ENCODE measurements at places on chromosomes 3 and 15. TPM values are rescaled to one million over a fixed set of nuclear protein-coding genes. Genes with fewer than 3 reads are reported as not detected.
A peak's percentile ranks its signal among the peaks of the same experiment; 100 is the strongest.

- H3K4me3 ChIP-seq, result no peak overlapping the region
- H3K27ac ChIP-seq, result no peak overlapping the region
- no peaks in the 10 kb centered on the region for H3K27me3 ChIP-seq
- peaks cover 12% of the 10 kb centered on the region for H3K4me1 ChIP-seq
- DNase-seq, result no peak
Observed at GRCh38 chr3:59483191-59483590, 433.4 kb upstream of the CFAP20DC start.

GRCh38 chr15:48592221-48592731 lies 53.2 kb downstream of the FBN1 start:
- DNase-seq, result no peak
- H3K36me3 ChIP-seq, result no peaks in the 10 kb centered on the region
- H3K27ac ChIP-seq, result no peak overlapping the region
- no peaks in the 10 kb centered on the region for H3K4me1 ChIP-seq
- no peaks in the 10 kb centered on the region for H3K27me3 ChIP-seq

- H3K4me1 ChIP-seq, result no peaks in the 10 kb centered on the region
- no peak overlapping the region for H3K4me3 ChIP-seq
Observed at GRCh38 chr3:144127014-144127413, 155.4 kb downstream of the DIPK2A start.

DNA sequence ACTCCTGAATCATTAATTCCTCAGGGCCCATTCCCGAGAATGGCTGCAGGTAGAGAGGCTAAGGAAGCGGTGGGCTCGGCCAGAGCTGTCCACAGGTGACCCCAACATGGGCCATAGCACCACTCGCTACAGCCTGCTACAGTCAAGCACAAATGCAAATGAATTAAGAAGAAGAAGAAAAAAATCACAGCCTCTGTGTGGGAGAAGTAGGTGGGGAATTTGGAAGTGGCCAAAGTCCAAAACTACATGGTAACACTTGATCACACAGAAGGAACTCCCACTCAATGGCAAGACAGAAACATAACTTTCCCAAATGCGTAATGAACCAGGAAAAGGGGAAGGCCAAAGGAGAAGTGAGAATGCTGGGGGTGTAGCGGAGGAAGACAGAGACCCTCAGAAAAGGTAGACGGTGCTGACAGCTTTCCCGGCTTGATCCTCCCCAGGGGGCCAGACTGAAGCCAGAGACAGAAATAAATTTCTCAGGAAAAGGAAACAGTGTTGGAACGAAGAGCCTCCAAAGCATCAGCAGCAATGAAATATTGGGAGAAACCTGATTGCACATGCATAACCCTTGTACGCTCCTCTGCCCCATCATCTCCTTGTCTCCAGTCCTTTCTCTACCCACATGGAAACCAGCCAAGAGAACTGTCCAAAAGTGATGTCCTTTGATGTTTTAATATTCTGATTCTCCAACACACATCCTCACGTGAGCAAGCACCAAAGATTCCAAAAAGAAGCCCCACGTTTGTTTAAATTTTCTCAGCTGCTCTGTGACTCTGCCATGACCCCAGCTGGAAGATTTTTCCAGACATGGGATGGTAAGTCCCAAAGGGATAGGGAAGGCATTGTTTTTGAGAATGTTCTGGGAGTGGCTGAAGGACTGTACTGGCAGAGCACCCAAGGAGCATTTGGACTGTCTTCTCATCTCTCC lies 107.6 kb downstream of the OXNAD1 start:
- H3K27ac ChIP-seq, result no peak overlapping the region
- peaks cover 37% of the 10 kb centered on the region for H3K4me1 ChIP-seq
- H3K4me3 ChIP-seq, result no peak overlapping the region

DNA sequence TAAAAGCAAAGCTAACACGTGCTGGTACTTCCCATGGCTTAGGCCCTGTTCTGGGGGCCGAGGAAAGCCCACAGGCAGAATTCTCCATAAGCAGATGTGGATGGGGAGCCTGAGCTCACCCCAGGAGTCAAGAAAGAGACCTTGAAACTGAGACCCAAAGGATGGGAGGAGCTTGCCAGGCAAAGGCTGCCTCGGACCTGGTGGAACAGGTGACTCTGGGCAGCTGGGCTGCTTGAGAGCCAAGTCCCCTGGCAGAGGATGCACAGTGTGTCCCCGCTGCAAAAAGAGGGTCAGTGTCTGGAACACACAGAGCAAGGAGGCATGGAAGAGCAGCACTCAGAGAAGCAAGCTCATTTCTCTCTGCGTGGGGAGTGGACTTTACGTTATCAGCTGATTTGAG lies 528.7 kb downstream of the GABRG3 start:
- H3K4me3 ChIP-seq, result no peak overlapping the region
- H3K36me3 ChIP-seq, result no peaks in the 10 kb centered on the region
- no peaks in the 10 kb centered on the region for H3K27me3 ChIP-seq
- H3K27ac ChIP-seq, result no peak overlapping the region
- H3K4me1 ChIP-seq, result no peaks in the 10 kb centered on the region
- no peak for DNase-seq

GRCh38 chr15:92510163-92510882 lies 116.6 kb downstream of the ST8SIA2 start:
- no peaks in the 10 kb centered on the region for H3K36me3 ChIP-seq
- no peak overlapping the region for H3K27ac ChIP-seq
- DNase-seq, result no peak
- no peaks in the 10 kb centered on the region for H3K27me3 ChIP-seq
- no peaks in the 10 kb centered on the region for H3K4me1 ChIP-seq
- no peak overlapping the region for H3K4me3 ChIP-seq

DNA sequence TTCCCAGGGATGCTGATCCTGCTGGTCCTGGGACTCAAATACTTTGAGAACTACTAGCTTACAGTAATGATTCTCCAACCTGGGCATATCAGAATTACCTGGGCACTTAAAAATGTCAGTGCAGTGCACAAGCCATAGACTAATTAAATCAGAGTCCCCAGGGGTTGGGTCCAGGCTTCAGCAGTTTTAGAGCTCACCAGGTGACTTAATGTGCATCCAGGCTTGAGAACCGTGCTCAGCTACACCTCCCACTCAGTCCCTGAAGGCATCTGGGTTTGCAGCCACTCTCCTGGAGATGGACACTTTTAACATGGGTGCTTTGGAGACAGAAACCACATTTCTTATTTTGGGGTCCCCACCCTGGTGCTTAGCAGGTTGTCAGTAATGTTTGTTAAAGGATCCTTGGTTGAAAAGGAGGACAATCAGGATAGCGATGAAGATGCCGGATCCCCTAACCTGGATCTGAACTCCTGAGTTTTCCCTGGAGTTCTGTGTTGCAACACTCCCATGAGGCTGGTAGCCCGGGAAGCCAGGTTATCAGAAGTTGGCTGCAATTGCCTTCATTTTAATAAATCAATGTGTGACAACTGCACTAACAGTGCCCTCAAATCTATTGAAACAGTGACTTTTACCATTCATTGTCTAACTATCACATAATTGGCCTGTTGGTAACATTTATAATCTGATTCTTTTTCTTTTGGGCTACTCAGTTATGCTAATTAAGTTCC lies 48.1 kb downstream of the BFSP2 start:
- no peaks in the 10 kb centered on the region for H3K36me3 ChIP-seq
- H3K27ac ChIP-seq, result no peak overlapping the region

- no peak for DNase-seq
- H3K4me3 ChIP-seq, result peak overlapping the region; percentile 81
- H3K36me3 ChIP-seq, result no peaks in the 10 kb centered on the region
- no peaks in the 10 kb centered on the region for H3K27me3 ChIP-seq
- peak overlapping the region; percentile 82 for H3K27ac ChIP-seq
- H3K4me1 ChIP-seq, result peaks cover 19% of the 10 kb centered on the region
Observed at GRCh38 chr15:90716317-90716975, 700 bp upstream of the BLM start.

DNA sequence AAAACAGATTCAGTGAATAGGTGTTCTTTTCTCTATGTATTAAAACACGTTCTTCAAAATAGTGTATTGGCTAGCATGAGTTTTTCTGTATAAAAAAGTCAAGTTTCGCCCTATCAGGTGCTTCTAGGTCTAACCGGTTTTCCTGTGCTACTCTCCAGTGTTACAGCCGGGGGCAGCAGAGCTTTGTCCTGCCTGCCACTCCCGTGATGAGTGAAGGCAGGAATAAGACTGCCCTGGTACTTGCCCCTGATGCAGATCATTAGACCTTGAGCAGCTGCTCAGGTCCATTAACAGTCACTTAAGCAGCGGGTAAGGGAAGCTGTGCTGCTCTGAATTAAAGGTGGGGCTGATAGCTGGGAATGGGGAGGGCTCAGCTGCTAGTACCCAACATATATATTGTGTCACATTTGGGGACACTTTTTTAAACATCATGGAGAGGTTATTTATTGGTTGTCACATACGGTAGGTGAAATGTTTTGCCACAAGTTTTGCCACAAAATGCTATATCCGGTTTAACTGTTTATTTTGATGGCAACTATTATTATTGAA lies 1.3 kb upstream of the UNC13C start:
- no peak overlapping the region for H3K27ac ChIP-seq
- no peaks in the 10 kb centered on the region for H3K27me3 ChIP-seq
- no peak overlapping the region for H3K4me3 ChIP-seq
- DNase-seq, result no peak
- H3K4me1 ChIP-seq, result no peaks in the 10 kb centered on the region

DNA sequence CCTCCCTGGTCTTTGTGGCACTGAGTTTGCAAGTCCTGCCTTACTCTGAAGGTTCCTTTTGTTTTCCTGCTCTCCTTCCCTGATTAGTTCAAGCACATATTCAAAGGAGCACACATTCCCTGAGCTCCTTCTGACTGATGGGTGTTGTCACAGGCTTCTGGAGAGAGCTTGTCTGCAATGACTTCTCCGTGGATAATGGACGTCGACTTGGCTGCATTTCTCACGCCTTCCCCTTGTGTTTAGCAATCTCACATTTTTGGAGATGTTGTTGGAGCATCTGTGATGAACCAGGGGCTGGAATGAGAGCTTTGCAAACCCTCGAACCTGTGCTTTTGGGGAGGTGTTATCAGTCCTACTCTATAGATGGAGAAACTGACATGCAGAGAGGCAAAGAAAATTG lies 375.4 kb upstream of the PROK2 start:
- no peak overlapping the region for H3K4me3 ChIP-seq
- no peaks in the 10 kb centered on the region for H3K36me3 ChIP-seq
- no peak for DNase-seq
- no peaks in the 10 kb centered on the region for H3K27me3 ChIP-seq
- no peak overlapping the region for H3K27ac ChIP-seq

DNA sequence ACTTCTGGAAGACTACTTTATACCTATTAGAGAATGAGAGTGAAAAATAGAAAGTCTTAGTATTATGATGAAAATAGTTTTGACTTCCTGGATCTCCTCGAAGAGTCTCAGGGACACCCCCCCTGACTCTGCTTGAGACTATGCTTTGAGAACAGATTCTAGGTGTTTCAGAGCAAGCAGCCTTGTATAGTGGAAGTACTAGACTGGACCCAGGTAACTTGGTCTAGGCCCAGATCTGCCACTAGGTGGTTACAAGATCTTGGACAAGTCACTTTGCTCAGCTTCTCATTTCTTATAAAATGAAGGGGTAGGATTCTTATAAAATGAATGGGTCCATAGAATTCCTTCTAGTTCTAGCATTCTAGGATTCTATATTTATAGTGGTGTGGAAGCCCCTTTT lies 9.1 kb downstream of the ABHD5 start:
- no peak for DNase-seq
- no peak overlapping the region for H3K27ac ChIP-seq
- H3K27me3 ChIP-seq, result no peaks in the 10 kb centered on the region
- H3K4me3 ChIP-seq, result no peak overlapping the region

DNA sequence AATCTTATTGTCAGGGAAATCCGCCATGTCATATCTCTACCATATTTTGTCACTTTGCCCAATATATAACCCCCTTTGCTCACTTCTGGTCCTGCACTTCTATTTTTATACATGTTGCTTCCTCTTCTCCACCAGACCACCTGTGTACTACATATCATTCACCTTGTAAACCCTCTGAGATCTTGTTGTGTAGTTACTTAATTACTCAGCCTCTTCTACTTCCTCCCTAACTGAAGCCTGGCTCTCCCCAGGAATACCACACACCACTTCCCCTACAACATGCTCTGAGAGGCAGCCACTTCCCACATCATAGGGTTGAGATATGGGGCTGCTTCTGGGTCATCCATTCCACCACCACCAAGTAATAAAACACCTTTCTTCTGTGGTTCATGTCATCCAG lies 10.0 kb downstream of the HEXA start:
- no peak overlapping the region for H3K27ac ChIP-seq
- peaks cover 27% of the 10 kb centered on the region for H3K4me1 ChIP-seq
- peak; percentile 54 for DNase-seq
- peaks cover 7% of the 10 kb centered on the region for H3K36me3 ChIP-seq
- no peak overlapping the region for H3K4me3 ChIP-seq

DNA sequence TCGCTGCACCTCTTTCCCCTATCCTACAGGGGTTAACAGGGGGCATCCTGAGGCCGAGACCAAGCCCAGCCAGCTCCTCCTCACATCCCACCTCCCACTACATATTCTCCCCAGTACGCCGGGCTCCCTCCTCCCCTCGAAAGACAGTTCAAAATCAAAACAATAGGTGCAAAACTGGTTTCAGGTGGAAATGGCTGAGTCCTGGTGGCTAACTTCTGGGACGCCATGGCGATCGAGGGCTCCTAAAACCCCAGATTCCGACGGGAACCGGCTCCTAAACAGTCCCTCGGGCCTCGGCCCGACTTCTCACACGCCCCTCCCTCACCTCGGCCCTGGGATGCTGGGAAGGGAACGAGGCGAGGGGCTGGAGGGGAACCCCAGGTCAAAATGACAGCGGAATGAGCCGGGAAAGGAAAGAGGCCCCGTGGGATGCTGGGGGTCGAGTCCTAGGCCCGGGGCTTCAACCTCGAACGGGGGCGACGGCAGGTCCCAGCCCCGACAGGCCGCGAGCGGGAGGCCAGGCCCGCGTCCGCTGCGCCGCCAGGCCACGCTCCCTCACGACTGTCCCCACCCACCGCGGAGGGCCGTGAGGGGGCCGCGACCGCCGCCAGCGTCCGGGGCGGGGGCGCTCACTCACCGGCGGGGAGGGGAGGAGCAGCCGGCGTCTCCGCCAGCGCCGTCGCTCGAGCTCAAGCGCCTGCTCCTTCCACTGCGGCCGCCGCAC lies 492 bp downstream of the TMCC1 start:
- no peaks in the 10 kb centered on the region for H3K36me3 ChIP-seq
- H3K27me3 ChIP-seq, result no peaks in the 10 kb centered on the region
- peak overlapping the region; percentile 82 for H3K27ac ChIP-seq

DNA sequence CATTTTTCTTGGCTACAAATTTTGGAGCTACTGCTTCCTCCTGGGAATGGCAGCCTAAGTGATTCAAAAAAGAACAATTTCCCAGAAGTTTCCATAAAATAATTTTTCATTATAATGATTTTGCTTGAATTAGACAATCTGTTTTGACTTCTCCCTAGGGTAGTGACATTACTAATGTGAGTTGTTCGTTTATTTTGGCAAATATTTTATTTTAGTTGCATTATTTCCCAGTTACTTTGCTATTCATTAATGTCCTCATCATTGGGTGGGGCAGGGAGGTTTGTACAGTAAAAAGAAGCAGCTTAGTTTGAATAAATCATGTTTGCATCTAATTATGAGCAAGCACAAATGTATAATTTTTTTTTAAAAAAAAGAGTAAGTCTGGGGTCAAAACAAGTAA lies 686.6 kb downstream of the ROBO2 start:
- no peaks in the 10 kb centered on the region for H3K36me3 ChIP-seq
- H3K27ac ChIP-seq, result no peak overlapping the region
- H3K27me3 ChIP-seq, result no peaks in the 10 kb centered on the region
- H3K4me1 ChIP-seq, result no peaks in the 10 kb centered on the region

Gene UPK1B
- not detected for polyA plus RNA-seq

Gene TMC3
- polyA plus RNA-seq, result 0.05 TPM

Gene AHSG
- not detected for polyA plus RNA-seq

Gene CYB561D2
- 68.3 TPM for polyA plus RNA-seq

Gene GABRR3
- 0.03 TPM for polyA plus RNA-seq

Gene AMIGO3
- not detected for polyA plus RNA-seq

Gene CASR
- polyA plus RNA-seq, result 0.47 TPM

Gene UCN2
- polyA plus RNA-seq, result not detected

Gene GP5
- polyA plus RNA-seq, result 1.3 TPM

Gene GALNT15
- polyA plus RNA-seq, result not detected

Data from CD4-positive, alpha-beta memory T cell (primary cell).